ENCODE measurements at places on chromosomes 1 and 21. TPM values are rescaled to one million over a fixed set of nuclear protein-coding genes. Genes with fewer than 3 reads are reported as not detected.
A peak's percentile ranks its signal among the peaks of the same experiment; 100 is the strongest.

DNA sequence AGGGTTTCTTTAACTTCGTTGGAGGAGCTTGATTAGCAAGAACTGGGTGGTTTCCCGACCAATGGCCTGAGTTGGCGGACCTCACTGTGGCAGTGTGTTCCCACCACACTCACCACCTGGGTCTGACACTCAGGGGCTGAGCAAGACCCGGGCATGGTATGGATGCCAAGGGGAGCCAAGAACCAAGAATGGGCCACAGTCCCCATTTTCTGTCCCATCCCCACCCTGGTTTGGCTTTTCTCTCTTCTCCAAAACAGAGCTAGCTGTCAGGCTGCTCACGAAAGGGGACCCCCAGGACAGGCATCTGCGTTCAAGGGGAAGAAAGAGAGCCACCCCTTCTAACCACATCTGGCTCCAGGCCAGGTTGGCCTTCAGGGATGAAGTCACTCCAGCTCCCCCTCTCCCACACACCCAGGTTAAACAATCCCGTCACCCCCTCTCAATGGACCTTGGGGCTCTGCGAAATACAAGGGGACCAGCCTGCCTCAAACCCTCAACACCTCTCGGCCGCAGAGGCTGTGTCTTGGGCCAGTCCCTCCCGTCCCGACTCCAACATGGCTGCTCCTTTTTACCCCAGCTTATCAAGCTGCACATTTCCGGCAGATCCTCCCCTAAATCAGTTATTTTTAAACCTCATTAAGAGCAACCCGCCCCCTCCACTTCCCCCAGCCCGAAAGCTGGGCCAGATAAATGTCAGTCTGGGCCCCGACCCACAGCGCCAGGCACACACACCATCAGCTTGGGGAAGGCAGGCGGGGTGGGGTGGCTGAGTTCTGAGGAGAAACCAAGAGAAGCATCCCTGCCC is 3.4 kb downstream of the TAGLN2 start:
- peaks cover 70% of the 10 kb centered on the region for H3K4me1 ChIP-seq
- peak overlapping the region; percentile 97 for H3K4me3 ChIP-seq
- no peaks in the 10 kb centered on the region for H3K27me3 ChIP-seq
- DNase-seq = no peak

GRCh38 chr1:70866542-70867264 is 180.9 kb downstream of the PTGER3 start:
- no peaks in the 10 kb centered on the region for H3K27me3 ChIP-seq
- peak overlapping the region; percentile 14 for H3K4me3 ChIP-seq

- H3K4me1 ChIP-seq = no peaks in the 10 kb centered on the region
- no peak overlapping the region for H3K27ac ChIP-seq
- no peaks in the 10 kb centered on the region for H3K36me3 ChIP-seq
- no peak for DNase-seq
- peaks cover 17% of the 10 kb centered on the region for H3K27me3 ChIP-seq
Observed at GRCh38 chr1:2948751-2949680, 72.3 kb upstream of the ACTRT2 start.

GRCh38 chr1:210681158-210681557 is 352.5 kb downstream of the HHAT start:
- H3K4me1 ChIP-seq = no peaks in the 10 kb centered on the region
- DNase-seq = no peak
- H3K27me3 ChIP-seq = no peaks in the 10 kb centered on the region
- H3K4me3 ChIP-seq = no peak overlapping the region
- H3K36me3 ChIP-seq = no peaks in the 10 kb centered on the region

DNA sequence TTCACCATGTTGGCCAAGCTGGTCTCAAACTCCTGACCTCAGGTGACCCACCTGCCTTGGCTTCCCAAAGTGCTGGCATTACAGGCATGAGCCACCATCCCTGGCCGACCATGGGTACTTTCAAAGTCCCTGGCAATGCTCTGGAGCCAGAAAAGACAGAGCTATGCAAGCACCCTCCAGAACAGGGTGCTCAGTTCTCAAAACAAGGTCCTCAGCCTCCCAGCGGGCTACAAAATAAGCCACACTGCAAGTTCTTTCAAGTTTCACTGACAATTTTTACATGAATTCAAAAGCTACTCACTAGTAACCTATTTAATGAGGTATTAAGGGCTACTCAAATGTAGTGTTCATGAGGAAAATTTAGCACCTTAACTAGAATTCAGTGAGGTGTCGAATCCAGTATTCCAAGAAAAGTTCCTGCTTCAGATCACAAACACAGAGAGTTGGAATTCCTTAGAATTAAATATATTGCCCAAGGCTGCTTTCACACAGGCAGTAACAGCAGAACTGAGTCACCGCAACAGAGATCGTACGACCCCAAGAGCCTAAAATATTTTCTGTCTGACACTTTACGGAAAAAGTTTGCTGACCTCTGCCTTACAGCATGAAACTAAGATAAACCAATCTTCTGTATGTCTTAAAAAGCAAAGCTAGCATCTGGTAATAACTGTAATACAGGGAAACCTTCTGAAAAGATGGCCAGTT is 60.7 kb downstream of the HSF2BP start:
- H3K4me1 ChIP-seq = peaks cover 6% of the 10 kb centered on the region
- H3K27me3 ChIP-seq = no peaks in the 10 kb centered on the region
- no peak for DNase-seq
- no peaks in the 10 kb centered on the region for H3K36me3 ChIP-seq
- H3K27ac ChIP-seq = no peak overlapping the region

- no peaks in the 10 kb centered on the region for H3K36me3 ChIP-seq
- no peak overlapping the region for H3K4me3 ChIP-seq
- H3K4me1 ChIP-seq = no peaks in the 10 kb centered on the region
- H3K27me3 ChIP-seq = peaks cover 14% of the 10 kb centered on the region
Observed at GRCh38 chr1:13929313-13929712, 229.3 kb downstream of the PRDM2 start.

NRDC gene
- polyA plus RNA-seq = 54.8 TPM

NBPF3 gene
- polyA plus RNA-seq = 5.5 TPM

LCE1B gene
- not detected for polyA plus RNA-seq
